ENCODE measurements at places on chromosomes 12 and 14.

GRCh38 chr14:77640756-77641533, 24.5 kb upstream of the SPTLC2 start:
- peaks cover 4% of the 10 kb centered on the region for H3K36me3 ChIP-seq
- peaks cover 1% of the 10 kb centered on the region for H3K27me3 ChIP-seq
- DNase-seq = no peak
- H3K4me3 ChIP-seq = peak overlapping the region; percentile 79
- H3K27ac ChIP-seq = peak overlapping the region; percentile 94
- peaks cover 17% of the 10 kb centered on the region for H3K4me1 ChIP-seq

DNA sequence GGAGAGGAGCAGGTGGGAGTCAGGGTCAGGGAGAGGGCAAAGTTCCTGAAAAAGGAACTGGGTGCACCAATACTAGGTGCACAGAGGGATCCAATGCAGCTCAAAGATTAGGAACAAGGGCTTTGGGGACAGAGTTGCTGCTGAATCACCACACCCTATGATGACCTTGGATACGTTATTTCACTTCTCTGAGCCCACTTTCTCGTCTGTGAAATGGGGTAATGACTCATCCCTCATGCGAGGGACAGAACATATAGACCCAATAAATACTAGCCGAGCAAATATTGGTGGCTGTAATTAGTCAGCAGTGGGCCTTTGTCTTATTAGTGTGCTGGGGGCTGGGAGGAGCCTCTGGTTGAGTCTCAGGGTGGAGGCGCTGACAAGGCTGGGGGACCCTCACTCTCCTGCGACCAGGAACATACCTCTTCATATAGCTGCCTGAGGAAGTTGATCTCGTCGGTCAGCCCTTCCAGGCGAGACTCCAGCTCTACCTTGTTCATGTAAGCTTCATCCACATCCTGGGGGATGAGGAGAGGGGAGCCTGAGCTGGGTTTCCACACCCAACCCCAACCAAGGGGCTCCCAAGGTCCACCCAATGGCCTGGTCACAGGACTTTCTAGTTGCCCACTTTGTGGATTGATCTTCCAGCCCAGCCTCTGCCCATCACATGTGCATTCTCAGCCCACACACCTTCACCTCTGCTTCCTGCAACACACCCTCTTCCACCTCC, 4.5 kb downstream of the KRT8 start:
- no peak for DNase-seq
- H3K4me3 ChIP-seq = no peak overlapping the region
- H3K4me1 ChIP-seq = peaks cover 9% of the 10 kb centered on the region
- H3K36me3 ChIP-seq = no peaks in the 10 kb centered on the region
- no peak overlapping the region for H3K27ac ChIP-seq
- no peaks in the 10 kb centered on the region for H3K27me3 ChIP-seq

DNA sequence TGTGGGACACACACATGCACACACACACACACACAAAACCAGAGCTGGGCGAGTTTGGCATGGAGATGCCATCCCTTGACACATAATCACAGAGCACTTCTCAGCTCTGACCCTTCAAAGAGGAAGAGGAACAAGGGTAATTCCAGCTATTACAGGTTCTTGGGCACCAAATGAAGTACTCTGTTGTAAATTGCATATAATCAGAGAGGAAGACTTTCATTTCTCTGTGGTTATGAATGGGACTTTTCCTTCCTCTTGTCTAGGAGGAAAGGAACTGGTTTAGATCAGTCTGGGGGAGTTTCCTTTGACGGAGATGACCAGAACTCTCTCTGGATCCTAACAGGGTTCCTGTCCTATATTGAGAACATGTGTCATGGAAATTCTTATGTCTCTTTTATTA, 26.4 kb upstream of the FGF6 start:
- no peaks in the 10 kb centered on the region for H3K36me3 ChIP-seq
- H3K4me3 ChIP-seq = no peak overlapping the region
- H3K27me3 ChIP-seq = peaks cover 39% of the 10 kb centered on the region
- H3K4me1 ChIP-seq = no peaks in the 10 kb centered on the region
- no peak overlapping the region for H3K27ac ChIP-seq

DNA sequence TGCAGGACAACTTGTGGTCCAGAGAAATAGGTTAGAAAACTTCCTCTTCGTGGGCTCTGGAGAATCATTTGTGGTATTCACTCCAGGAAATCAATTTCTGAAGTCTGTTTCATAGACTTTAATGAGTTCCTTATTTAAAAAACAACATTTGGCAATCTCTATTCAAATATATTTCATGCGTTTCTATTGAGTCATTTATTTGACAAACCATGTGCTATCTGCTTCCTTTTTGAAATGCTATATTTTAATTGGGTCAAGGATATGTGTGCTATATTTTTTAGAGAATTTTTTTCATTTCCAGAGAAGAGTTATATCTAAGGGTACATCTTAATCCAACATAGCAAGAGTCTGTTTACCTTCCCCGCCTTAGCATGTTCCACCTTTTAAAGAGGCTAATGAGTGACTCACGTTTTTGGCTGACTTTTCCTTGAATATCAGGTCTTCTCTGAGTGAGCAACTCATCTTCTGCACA, 252.4 kb upstream of the EGLN3 start:
- no peak for DNase-seq
- no peaks in the 10 kb centered on the region for H3K36me3 ChIP-seq
- H3K27ac ChIP-seq = no peak overlapping the region
- H3K4me1 ChIP-seq = peaks cover 9% of the 10 kb centered on the region

GRCh38 chr12:65493913-65494245, 215.4 kb downstream of the MSRB3 start:
- H3K4me3 ChIP-seq = no peak overlapping the region
- H3K27me3 ChIP-seq = peaks cover 12% of the 10 kb centered on the region
- no peak for DNase-seq
- no peak overlapping the region for H3K27ac ChIP-seq
- H3K36me3 ChIP-seq = no peaks in the 10 kb centered on the region

DNA sequence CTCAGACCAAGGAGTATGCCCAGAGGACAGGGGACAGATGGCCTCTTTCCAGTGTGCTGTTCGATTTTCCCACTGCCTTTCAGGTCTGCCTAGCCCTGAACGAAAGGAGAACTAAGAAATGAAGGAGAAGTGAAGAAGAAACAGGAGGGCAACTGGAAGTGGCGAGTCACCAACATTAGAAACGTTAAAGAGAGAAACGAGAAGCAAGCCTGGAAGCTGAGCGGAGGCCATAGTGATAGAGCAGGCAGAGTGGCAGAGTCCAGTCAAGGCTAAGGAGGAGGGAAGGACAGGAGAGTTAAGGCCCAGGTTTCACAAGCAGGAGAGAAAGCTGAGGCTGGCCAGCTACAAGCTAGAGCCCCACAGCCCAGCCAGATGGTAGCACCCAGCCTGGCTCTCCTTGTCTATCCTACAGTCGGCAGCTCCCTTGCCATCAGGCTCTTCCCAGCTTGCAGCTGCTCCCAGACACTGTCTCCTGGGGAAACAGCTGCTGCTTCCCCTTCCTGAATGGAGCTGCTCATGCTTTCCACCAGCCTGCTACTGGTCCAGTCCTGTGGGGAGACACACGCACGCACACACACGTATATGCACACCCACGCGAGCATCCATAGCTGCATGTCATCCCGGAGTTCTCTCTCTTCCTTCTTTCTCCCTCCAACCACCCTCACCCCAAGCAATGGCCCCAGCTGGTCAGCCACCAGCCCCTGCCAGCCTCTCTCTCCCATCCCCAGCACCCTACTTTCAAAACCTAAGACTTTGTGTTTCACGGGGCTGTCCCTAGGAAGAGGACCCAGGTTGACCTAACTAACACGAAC, 139.7 kb upstream of the CCND2 start:
- DNase-seq = no peak
- no peak overlapping the region for H3K27ac ChIP-seq
- H3K4me1 ChIP-seq = peaks cover 36% of the 10 kb centered on the region
- H3K27me3 ChIP-seq = no peaks in the 10 kb centered on the region

- DNase-seq = no peak
- H3K36me3 ChIP-seq = no peaks in the 10 kb centered on the region
- H3K4me3 ChIP-seq = no peak overlapping the region
- H3K27ac ChIP-seq = no peak overlapping the region
- H3K27me3 ChIP-seq = no peaks in the 10 kb centered on the region
Measured at GRCh38 chr14:84351646-84352045, 1178.3 kb upstream of the FLRT2 start.

GRCh38 chr12:43737646-43738045, 20.9 kb downstream of the PUS7L start:
- no peak for DNase-seq
- H3K4me1 ChIP-seq = peaks cover 3% of the 10 kb centered on the region
- no peaks in the 10 kb centered on the region for H3K27me3 ChIP-seq
- H3K27ac ChIP-seq = no peak overlapping the region

- no peak overlapping the region for H3K27ac ChIP-seq
- H3K4me3 ChIP-seq = no peak overlapping the region
- no peak for DNase-seq
Measured at GRCh38 chr12:124782132-124782531, 81.5 kb downstream of the SCARB1 start.

DNA sequence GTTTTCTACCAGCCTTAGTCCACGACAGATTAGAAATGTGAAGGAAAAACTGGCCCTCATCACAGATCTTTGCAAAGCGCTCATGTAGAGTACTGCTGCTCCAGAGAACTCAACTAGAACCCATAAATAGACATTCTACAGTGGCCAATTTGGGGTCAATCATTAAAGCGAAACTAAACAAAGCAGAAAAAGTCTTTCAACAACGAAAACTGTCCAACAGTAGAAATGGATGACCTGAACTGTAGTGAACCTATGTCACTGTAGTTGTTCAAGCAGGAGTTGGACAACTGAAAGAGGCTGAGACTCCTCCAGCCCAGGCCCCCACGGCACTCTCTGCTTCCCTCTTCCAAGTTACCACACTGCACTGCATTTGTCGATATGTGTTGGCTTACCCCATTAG, 472.6 kb downstream of the BCAT1 start:
- no peak overlapping the region for H3K4me3 ChIP-seq
- no peaks in the 10 kb centered on the region for H3K4me1 ChIP-seq
- DNase-seq = no peak
- no peaks in the 10 kb centered on the region for H3K36me3 ChIP-seq
- H3K27me3 ChIP-seq = no peaks in the 10 kb centered on the region
- no peak overlapping the region for H3K27ac ChIP-seq
